Breast epithelium (tissue), 4 donors: ENCODE measurements at places on chromosomes 12 and 14. TPM values are rescaled to one million over a fixed set of nuclear protein-coding genes. Genes with fewer than 3 reads are reported as not detected.

Gene EFS
- total RNA-seq, result 15.7 TPM

DNA sequence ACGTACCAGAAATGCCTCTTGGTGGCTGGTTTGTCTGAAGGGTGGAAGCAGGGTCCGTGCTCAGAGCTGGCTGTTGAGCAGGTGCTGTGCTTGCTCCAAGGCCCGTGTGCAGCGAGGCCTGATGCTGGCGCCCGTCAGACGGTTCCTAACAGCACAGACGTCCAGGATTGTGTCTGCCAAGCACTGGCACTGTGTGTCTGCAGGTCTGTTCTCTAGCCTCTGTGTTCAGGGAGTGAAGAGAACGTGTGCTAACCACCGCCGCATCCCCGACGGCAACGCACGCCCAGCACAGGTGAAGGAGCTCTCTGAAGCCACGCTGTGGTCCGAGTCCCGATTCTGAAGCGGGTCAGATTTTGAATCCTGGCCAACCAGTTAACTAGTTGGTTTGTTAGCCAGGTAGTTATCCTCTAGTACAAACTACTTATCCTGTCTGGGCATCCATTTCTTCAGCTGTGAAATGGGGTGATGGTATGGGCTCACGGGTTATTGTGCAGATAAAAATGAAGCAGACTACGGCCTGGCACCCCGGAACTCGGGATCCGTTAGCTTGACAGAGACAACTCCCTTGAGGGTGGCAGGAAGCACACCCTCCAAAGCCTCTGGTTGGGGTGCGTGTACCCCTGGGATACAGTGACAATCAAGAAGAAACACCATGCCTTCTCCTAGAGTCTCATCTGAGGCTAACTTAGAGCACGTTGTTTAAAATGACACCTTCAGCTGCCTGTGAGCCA lies 18.6 kb upstream of the TDRD9 start:
- DNase-seq, result no peak

Gene FGF23
- total RNA-seq, result not detected

Gene GSC
- 9.8 TPM for total RNA-seq

Gene MYL2
- total RNA-seq, result not detected

DNA sequence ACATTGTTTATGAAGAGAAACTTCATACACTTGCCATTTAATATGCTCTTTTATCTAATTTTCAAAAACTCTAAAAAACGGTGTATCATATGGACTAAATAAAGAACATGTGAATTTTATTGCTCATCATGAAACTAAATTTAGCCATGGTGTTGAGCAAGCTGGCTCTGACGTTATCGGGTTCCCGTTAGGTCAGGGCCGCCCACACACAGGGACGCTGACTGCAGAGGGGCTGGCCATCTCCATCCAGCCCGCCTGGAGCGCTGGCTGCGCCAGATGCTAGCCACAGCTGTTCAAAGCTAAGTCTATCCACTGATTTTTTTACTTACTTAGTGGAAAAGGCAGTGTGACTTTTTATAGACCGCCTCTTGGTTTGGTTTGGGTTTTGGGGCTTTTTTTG lies 36.5 kb upstream of the DYNC1H1 start:
- peak; percentile 73 for DNase-seq

DNA sequence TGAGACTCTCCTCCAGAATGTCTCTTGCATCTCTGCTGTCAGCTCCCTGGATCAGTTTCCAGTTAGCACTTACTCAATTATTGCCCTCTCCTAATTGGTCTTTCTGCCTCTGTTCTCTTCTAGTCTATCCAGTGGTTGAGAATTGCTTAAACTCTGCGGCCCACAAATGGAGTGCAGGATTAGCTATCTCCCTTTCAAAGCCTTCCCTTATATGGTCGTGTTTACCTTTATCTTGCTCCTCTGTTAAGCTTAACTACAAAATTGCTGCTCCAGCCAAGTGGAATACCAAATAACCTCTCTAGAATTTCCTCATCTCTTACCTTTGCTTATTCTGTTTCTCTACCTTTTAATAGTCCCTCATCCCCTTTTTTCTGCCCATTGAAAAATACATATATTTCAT lies 132.7 kb downstream of the NRXN3 start:
- no peak for DNase-seq

Gene SHMT2
- 63.3 TPM for total RNA-seq

GRCh38 chr14:99183716-99184115 lies 88.3 kb downstream of the BCL11B start:
- DNase-seq, result no peak

DNA sequence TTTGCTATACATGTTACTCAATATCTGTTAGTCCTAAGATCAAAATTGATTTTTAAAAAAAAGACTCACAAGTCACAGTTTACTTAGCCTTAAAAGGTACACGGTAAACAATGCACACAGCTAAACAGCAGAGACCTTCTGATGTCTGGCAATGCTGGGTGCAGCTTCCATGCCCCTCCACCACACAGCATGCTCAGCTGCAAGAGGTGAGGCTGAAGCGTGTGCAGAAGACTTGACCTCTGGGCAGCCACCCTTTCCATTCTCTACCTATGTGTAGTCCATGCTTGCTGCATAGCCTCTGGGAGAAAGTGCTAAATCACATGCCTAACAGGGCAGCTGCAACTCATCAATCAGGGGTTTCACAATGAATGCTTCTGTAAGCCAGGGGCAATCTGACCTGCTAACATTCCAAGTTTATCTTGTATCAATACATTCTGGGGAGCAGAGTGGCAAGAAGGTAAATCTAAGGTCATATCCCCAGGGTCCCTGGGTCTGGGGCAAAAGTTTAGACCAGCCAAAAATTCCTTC lies 44.5 kb upstream of the AMN1 start:
- no peak for DNase-seq

Gene TAS2R8
- total RNA-seq, result not detected

GRCh38 chr12:117111821-117112595 lies 12.8 kb upstream of the TESC start:
- no peak for DNase-seq

DNA sequence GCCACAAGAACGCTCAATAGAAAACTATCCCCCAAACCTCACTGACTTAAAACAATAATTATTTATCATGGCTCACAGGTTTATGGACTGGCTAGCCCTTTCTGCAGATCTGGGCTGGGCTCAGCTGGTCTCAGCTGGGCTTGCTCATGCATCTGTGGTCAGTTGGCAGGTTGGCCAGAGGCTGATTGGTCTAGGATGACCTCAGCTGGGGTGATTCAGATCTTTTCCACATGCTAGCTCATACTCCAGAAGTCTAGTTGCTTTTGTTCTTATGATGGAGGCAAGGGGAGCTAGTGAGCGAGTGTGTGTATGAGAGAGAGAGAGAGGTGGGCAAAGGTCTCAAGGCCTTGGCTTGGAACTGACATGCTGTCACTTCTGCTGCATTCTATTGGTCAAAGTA lies 181.2 kb upstream of the NRXN3 start:
- DNase-seq, result no peak

Gene KRT6C
- not detected for total RNA-seq

GRCh38 chr12:127640181-127640886 lies 626.6 kb upstream of the TMEM132C start:
- DNase-seq, result no peak

Gene USP44
- 3.9 TPM for total RNA-seq

DNA sequence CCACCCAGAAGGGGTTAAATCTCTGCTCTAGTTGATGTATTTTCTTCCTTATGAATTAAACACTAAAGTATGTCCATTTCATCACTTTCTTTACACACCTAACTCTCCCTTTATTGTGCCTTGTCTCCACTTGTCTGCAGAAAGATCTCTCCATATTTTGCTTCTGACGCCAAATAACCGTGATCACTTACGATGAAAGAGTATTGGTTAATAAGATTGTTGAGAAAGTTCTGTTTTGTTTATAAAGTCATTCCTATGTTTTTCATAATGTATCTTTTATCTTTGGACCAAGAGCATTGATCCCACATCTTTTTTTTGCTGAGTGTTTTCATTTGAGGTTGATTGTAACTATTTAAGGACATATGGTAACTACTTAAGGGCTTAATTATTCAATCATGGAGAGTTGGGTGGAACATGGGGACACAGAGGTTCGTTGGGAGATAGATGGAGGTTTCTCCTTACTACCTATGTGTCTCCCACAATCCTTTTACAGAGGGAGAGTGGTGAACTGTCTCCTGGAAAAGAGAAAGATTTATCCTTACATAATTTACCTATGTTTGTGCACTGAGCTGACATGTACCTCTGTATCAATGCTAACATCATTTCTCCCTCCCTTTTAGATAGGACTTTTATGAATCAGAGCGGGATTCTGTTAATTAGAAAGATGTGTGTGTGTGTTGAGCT lies 120.7 kb upstream of the SLC38A2 start:
- no peak for DNase-seq

GRCh38 chr12:7431993-7432685 lies 11.8 kb downstream of the CD163L1 start:
- no peak for DNase-seq

Gene MANSC1
- 16.3 TPM for total RNA-seq

GRCh38 chr14:51087031-51087441 lies 7.9 kb downstream of the TRIM9 start:
- DNase-seq, result no peak

Gene OTX2
- total RNA-seq, result not detected

- no peak for DNase-seq
These were observed 86.3 kb downstream of the PLEKHG3 start for GRCh38 chr14:64790478-64790877.

Gene SLC25A47
- not detected for total RNA-seq

- no peak for DNase-seq
These were observed 6.7 kb downstream of the CELA1 start for GRCh38 chr12:51339750-51340149.

- DNase-seq, result no peak
These were observed 1064.1 kb upstream of the FLRT2 start for GRCh38 chr14:84465880-84466279.

Gene KRT75
- total RNA-seq, result not detected

DNA sequence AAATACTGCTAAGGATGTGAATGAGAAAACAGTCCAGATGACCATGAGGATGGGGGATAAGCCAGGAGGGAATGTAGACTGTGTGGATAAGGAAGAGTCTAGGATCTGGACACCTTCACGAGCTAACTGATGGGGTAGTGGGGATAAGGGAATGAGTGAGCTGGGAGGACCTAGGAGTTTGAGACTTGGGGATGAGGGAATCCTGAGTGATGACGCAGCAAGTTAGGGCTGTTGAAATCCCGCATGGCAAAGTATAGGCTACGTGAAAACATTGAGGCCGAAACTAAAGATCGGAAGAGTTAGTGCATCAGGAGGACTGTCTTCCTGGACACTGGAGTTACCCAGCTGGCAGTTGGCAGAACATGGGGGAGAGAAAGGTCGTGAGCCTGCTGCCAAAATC lies 129.2 kb upstream of the EEA1 start:
- no peak for DNase-seq

GRCh38 chr12:75923964-75924666 lies 107.5 kb downstream of the PHLDA1 start:
- no peak for DNase-seq

DNA sequence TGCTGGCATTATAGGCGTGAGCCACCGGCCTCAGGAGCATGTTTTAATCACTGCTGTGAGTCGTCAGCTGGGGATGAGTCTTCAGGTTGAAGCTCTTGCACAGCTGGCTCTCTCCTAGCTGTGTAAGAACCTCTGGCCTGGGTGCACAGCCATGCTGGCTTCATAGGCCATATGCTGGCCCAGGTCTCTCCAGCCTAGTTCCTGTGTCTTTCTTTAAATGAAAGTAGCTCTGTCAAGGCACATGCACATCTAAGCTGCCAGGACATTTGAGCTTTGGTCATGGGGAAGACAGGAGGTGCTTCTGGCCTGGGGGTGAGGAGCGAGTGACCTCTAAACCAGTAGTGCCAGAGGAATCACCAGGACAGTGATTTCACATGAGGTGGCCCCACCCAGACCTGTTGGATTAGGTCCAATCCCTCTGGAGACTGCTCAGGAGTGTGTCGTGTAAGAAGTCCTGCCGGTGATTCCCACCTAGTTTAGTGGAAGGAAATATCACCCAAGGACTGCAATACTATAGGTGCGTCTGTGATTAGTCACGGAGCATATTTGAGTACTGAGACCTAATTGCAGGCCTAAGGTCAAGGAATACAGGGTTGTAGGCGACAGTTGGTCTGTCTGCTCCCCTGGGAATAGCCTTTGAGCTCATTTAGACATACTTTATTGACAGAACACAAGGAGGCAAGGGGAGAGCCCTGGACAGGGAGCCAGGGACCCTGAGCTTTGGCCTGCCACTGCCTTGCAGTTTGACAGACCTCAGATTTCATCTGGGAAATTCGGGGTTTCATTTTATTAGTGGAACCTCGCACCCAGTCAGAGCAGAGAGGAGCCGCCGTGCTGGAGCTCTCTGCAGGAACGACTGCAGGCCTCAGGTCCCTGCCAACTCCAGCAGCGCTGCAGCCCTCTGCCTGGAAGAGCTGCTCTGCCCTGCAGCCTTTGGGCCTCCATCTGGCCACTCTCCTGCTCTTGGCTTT lies 67.0 kb downstream of the ANKRD9 start:
- no peak for DNase-seq

Gene TMTC2
- 7.0 TPM for total RNA-seq

Gene PLCZ1
- not detected for total RNA-seq

Gene IL26
- total RNA-seq, result not detected
